ENCODE measurements at places on chromosomes 6 and 20.

- no peak for DNase-seq
Observed at GRCh38 chr6:24401458-24401857, 1.3 kb upstream of the MRS2 start.

- no peak for DNase-seq
Observed at GRCh38 chr6:143821359-143821758, 21.8 kb upstream of the LTV1 start.

GRCh38 chr6:30113841-30114240 is 951 bp upstream of the TRIM31 start:
- DNase-seq: no peak

GRCh38 chr20:16548068-16548672 is 25.1 kb downstream of the KIF16B start:
- no peak for DNase-seq

GRCh38 chr6:10411971-10412460 is 2.9 kb downstream of the TFAP2A start:
- peak; percentile 71 for DNase-seq

GRCh38 chr6:9370480-9370879 is 935.1 kb upstream of the SLC35B3 start:
- no peak for DNase-seq

- peak; percentile 36 for DNase-seq
Observed at GRCh38 chr6:56595490-56596122, 47.1 kb downstream of the DST start.

DNA sequence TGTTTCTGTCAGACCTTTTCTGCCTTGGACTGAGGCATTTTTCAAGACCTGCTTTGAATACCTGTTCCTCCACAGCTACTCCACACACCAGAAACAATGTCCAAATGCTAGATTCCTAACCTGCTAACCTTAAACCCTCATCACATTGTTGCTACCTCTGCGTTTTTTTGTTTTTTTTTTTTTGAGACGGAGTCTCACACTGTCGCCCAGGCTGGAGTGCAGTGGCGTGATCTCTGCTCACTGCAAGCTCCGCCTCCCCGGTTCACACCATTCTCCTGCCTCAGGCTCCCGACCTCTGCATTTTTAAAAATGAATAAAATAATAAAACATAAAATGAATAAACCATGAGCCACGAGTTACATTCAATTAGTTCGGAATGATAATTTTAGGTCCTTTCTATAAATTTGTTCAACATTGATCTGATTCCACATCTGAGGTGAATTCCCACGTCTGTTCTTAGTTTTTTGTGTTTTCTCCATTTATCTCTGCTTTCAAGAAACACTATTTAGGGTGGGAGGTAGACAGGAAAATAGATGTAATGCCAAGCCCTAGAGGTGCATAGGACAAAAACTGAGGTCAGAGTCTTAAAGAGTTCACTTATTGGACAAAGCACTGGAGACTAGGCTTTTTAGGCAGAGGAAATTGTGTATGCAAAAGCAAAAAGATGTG is 1.3 kb downstream of the C6orf89 start:
- no peak for DNase-seq

DNA sequence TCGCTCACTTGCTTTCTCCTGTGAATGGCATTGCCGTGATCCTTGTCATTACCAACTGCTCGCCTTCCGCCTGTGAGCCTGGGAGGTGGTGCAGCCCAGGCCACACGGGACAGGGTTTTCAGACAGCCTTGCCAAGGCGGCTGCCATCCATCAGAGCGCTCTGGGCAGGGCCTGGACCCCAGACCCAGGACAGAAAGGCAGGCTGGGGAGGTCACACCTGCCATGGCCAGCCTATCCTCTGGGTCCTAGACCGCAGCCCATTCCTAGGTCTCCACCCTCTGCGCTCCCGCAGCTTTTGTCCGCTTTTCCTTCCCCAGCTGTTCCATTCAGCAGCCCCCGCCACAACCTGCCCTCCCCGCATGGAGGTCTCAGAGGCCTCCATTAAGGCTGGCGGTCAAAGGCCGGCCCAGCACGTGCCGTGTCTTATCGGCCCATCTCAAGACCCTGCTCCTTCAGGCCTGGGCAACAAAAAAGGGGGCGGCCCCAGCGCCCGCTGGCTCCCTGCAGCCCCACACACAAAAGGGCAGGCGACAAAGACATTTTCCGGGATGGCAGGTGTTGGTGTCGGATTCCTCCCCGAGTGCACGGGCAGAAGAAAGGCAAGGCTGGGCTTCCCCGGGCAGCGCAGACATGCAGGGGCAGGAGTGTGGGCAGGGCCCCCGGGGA is 28.1 kb downstream of the INSM1 start:
- no peak for DNase-seq

DNA sequence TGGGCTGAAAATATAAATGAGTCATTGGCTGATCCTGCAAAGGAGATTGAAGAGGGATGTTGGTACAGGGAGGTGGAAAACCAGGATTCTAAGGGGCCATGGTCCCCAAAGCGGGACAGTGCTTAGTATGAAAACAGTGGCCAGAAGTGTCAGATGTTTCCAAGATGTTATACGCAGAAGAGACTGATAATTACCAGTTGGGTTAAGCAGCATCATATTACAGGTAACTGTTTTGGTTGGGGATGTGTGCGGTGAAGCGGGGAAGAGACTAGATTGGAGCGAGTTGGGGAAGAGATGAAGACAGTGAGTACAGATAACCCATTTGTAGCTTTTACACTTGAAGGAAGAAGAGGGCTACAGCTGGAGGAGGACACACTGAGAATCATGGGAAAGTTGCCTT is 80.8 kb downstream of the PLEKHG1 start:
- no peak for DNase-seq

DNA sequence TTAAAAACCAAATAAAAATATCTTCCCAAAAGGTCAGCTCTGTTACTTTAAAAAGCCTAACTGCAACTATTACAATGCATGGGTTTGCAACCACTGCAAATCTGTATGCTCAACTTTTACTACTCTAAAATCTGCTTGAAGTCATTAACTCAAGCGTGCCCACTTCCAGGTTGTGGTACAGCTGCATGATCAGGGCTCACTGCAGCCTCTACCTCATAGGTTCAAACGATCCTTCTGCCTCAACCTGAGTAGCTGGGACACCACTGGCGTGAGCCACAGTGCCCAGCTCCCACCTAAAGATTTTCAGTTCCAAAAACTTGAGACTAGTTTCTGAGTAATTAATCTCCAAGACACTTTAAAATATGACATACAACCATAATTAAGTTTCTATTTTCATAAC is 8.2 kb downstream of the DIDO1 start:
- DNase-seq: no peak

DNA sequence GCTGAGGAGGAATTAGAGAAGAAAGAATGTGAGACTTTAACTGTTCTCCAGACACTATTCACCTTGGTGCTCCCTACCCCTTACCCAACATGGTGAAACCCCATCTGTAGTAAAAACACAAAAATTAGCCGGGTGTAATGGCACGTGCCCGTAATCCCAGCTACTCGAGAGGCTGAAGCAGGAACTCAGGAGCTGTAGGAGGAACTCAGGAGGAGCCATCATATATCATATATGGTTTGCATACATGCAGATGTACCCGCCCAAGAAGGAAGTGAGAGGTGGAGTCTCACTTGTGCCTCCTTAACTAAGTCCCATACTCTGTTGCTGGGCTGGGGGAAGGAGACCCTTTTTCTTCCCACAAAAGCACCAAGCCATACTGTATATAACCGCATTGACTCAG is 35.5 kb upstream of the ME1 start:
- DNase-seq: no peak

All from left hindlimb (tissue), 1 donor.